ENCODE measurements at places on chromosomes 4 and X. TPM values are rescaled to one million over a fixed set of nuclear protein-coding genes. Genes with fewer than 3 reads are reported as not detected.

DNA sequence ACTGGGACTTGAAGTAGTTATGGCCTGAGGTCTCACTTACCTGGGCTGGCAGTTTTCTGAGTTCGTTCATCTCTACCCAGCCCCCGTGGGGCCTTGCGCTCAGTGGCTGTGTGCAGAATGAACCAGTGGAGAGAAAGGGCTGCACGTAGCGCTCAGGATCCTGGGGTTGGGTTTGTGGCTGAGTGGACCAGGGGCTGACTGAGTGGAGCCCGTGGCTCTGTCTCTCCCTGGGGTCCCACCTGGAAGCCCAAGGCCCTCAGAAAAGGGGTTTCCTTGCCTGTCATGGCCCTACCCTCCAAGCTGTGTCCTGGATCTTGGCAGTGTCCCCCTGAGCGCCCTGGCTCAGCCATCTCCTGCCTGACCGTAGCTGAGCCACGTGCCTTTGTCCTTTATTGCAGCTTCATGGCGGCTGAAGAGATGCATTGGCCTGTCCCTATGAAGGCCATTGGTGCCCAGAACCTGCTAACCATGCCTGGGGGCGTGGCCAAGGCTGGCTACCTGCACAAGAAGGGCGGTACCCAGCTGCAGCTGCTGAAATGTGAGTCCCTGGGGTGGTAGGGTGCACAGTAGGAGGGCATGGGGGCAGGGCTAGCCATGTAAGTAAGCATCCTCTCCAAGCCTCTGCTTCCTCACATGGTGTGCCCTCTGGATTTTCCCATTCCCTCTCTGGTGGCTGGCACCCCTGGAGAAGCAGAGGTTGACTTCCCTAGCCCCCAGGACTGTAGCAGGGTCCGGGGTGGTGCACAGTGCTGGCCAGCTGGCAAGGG is 23.2 kb upstream of the ADD1 start:
- H3K27me3 ChIP-seq = no peaks in the 10 kb centered on the region
- no peak for DNase-seq
- H3K27ac ChIP-seq = no peak overlapping the region
- H3K36me3 ChIP-seq = peaks cover 44% of the 10 kb centered on the region

GRCh38 chr4:7837597-7838135 is 102.0 kb downstream of the AFAP1 start:
- peaks cover 40% of the 10 kb centered on the region for H3K36me3 ChIP-seq
- peaks cover 7% of the 10 kb centered on the region for H3K4me1 ChIP-seq
- no peaks in the 10 kb centered on the region for H3K27me3 ChIP-seq

DNA sequence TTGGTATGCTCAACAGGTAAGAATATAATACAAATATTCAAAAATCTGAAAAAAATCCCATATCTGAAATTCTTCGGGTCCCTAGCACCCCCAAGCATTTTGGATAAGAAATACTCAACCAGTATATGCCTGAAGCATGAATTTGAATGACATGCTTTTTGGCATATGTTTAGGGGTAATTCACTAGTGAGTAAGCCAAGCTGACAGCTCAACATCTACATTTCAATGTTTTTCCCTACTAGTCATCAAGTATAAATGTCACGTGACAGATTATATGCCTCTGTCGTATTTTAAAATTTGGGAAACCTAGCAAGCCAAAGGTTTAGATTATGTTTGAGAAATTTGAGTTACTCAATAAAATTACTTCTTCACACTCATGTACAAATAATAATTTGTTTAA is 125.1 kb downstream of the FGF16 start:
- H3K27ac ChIP-seq = no peak overlapping the region
- H3K36me3 ChIP-seq = no peaks in the 10 kb centered on the region
- no peak overlapping the region for H3K4me3 ChIP-seq
- no peaks in the 10 kb centered on the region for H3K4me1 ChIP-seq

DNA sequence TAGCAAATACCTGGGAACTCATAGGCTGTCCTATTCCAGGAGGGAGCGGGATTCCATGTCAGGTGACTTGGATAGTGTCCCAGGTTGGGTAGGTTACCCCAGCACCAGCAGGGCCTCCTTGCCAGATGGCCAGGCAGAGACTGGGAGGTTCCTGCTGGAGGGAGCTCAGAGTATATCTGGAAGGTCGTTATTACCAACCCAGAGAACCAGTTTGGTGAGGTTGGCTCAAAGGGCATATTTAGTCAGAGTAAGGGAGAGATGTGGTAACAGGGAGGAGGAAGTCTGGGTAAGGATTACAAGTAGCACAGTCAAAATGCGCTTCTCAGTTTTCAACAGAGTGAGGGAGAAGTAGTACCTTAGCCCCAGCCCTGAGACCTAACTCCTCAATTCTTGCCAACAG is 53.3 kb upstream of the LNX1 start:
- H3K4me1 ChIP-seq = peaks cover 2% of the 10 kb centered on the region
- no peaks in the 10 kb centered on the region for H3K36me3 ChIP-seq
- H3K4me3 ChIP-seq = no peak overlapping the region
- H3K27me3 ChIP-seq = no peaks in the 10 kb centered on the region
- no peak for DNase-seq
- H3K27ac ChIP-seq = no peak overlapping the region

Gene CTAG1A
- total RNA-seq = not detected

Measured in IMR-90 (cell line).